Stimulated activated CD4-positive, alpha-beta T cell treated with anti-CD3 and anti-CD28 coated beads, Interleukin-15, amount 100 ng/mL, for 1 hour (primary cell): ENCODE measurements at places on chromosomes 7 and 10.

GRCh38 chr10:7409045-7409731 lies 1.6 kb downstream of the SFMBT2 start:
- DNase-seq: peak; percentile 28

GRCh38 chr7:30027740-30028215 lies 434 bp upstream of the PLEKHA8 start:
- DNase-seq: no peak

DNA sequence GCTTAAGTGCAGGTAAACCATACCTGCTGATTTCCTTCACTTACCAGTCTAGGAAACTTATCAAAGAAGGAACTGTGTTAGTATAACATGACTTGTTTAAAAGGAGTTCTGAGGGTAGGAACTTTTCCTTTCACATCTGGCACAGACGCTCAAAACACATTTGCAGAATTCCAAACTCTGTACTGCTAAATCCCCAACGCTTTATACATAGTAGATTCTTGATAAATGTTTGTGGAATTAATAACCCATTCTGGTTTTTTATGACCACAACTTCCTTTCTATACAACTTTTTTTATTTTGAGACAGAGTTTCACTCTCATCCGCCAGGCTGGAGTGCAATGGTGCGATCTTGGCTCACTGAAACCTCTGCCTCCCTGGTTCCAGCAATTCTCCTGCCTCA lies 7.7 kb upstream of the TRUB1 start:
- no peak for DNase-seq

DNA sequence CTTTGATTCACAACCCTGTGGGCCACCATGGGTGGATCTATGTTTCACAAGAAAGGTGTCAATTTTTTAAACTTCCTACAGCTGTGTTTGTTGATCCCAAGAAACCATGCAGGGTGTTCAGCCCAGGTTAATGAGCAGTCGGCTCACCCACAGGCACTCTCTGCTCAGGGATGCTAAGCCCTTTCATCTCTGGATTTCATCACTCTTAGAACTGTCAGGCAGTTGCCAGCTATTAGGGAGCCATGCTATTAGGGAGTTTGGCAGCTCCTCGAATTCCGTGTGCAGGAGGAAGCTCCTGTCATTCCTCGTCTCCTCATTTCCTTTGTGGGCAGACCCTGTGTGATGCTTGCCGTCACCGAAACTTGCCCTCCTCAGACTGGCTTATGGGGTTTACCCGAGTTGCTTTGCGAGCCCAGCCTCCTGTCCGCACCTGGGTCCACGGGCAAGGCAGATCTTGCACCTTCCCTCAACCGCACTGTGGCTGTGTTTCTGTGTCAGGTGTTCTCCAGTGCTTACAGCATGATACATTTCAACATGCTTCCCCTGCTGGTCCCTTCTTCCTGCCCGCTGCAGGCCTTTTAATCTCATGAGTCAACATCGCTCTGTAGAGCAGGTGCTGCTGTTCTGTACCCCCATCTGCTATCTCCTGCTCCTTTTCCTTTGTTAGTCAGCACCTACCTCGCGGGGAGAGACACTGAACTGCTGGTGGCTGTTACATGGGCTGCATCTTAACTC lies 509.8 kb downstream of the SUGCT start:
- DNase-seq: no peak

DNA sequence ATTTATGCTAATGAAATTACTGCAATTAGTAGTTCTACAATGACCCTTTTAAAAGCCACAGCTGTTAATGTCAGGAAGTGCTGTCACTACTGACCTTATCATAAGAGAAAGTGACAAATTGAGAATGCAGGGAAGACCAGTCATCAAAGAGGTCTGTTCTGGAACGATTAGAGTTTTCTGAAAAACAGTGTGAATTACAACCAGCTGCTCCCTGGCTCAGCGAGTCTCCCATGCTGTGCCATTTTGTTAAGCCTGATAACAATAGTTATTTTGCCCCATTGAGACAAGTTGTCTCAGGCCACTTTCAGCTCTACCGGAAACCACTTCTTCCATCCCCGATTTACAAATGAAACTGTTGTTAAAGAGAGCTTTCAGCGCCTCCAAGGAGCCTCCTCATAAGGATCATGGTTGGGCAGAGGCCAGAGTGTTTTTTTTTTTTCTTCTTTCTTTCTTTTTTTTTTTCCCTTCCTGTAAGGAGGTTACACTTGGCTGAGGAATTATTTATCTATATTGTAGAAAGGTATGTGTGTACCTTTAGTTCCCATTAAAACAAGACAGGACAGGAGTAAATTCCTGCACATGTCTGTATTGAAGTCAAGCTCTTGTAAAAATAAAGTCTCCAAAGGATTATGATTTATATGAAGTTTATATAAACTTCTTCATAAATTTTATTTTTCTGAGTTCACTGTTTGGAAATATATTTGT lies 173.6 kb downstream of the CDCA7L start:
- DNase-seq: no peak

DNA sequence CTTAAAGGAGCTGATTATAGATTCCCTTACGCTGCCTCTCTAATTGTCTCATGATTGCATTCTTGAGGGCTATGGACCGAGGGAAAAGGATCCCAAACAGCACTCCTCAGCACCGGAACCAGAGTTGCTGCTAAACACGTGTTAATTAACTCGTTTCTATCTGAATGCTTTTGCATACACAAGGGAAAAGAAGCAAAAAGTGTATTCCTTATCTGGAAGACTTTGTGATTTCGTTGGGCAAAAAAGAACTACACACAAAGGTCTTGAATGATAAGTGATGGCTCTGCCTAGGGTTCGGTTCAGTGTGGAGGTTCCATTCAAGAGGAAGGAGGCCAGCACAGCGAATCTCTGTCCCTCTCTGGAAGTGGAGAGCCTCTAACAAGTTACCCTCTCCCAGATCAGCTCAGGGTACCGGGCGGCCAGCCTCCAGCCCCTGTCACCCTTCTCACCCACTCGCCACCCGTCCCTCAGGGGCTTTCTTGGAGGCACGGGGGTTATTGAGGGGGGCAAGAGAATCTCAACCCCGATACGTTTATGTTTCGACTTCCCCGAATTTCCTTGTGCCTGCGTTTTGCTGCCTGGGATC lies 515 bp upstream of the SLC4A2 start:
- no peak for DNase-seq

DNA sequence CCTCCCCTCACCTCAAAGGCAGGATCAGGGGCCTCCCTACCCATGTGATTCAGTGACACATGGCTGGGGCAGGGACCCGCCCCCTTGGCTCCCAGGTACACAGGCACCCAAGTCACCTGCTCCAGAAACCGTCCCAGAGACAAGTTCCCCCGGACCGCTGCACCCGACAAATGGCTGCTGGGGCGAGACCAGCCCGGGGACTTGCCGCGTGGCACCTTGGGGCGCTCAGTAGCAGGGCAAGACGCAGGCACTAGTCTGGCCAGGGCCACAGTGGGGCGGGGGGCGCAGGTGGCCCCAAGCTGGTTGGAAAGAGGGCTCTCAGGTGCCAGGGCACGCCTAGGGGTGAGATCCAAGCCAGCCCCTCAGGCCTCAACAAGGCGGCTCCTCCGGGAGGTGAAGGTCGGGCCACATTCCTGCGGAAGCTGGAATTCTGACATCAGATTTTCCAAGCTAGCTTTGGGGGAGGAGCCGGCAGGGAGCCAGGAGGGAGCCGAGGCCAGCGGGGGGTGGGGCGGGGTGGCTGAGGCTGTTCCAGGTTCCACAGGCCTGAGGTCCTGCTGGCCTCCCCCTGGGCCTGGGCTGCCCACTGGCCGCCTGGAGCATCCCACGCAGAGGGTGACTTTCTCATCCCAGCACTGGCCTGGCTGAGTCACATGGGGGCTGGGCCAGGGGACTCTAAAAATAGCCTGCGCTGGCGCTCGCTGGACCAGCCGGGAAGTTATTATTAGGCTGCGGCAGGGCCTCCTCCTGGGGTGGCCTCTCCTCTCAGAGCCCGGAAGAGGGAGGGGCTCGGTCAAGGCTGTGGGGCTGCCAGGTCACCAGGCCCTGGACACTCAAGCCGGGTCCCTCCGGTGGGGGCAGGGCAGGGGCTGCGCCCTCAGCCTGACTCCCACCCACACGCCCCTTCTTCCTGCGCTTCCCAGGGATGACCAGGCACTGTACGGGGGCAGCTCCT lies 20.5 kb upstream of the INPP5A start:
- DNase-seq: no peak

- DNase-seq: no peak
Measured at GRCh38 chr10:76041551-76041950, 610.1 kb downstream of the LRMDA start.

DNA sequence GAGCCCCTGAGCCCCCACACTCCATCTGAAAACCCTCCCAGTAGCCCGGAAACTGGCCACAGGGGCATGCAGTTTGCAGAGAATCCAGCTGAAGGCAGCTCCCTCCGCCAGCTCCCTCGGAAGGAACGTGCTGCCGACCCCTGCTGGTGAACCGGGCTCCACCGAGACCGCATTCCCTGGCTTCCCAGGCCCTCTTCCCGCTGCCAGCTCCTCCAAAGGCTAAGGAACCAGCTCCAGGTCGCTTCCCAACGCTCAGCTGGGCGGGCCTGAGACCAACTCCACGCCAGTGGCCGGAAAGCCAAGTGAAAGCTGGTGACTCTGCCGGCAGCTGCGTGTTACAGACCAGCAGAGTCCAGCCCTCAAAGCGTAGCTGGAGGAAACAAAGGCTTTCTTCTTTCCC lies 35.8 kb downstream of the GPER1 start:
- DNase-seq: no peak

- no peak for DNase-seq
Measured at GRCh38 chr7:80804589-80804988, 114.3 kb downstream of the SEMA3C start.

- no peak for DNase-seq
Measured at GRCh38 chr7:132996581-132997242, 85.2 kb downstream of the CHCHD3 start.

DNA sequence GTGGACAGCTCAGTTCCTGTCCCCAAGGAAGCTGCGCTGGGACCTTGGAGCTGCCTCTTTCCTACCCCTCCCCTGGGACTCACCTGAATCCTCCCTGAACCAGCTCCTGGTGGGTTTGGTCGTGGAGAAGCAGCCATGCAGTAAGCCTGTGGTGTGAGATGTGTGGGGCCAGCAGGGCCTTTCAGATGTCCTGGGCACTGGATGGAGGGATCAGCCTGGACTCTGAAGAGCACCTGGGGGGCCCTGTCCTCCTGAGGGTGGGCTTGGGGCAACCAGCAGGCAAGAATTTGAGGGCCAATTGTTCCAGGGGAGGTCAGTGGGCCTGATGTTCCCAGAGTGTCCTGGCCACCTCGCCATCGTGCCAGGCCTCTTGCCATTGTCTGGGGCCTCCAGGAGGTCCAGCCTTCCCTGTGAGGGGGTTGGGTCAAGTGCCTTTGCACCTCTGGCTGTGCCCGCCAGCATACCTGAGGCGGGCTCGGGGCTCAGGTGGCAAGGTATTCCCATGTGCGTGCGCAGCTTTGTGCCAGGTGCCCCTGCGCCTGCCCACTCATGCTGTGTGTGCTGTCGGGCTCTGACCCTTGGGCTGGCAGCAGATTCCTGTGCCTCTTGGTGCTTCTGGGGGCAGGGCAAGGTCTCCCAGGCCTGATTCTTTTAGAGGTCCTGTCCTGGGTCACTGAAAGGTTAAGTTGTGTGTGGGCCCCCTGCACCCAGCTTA lies 7.3 kb downstream of the TRIM8 start:
- no peak for DNase-seq

DNA sequence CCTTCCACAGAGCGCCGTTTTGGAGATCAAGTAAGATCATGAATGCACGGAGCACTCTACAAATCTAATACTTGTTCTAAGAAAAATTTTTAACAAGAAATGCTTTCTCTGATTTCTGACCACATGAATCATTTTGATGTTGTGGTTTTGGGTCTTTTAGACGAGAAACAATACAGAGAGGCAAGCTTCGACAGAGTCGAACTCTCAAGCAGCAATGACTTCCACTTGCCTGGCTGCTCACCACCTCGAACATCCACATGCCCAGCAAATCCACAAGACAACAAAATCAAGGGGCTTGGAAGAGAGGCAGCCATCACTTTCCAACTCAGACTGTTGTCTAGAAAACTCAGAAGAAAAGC lies 69.4 kb upstream of the GSDME start:
- no peak for DNase-seq

GRCh38 chr7:138033241-138033640 lies 31.4 kb upstream of the CREB3L2 start:
- no peak for DNase-seq

GRCh38 chr7:147485660-147486210 lies 1104.8 kb upstream of the C7orf33 start:
- DNase-seq: no peak

- no peak for DNase-seq
Measured at GRCh38 chr7:30683306-30683705, 1.1 kb upstream of the CRHR2 start.

DNA sequence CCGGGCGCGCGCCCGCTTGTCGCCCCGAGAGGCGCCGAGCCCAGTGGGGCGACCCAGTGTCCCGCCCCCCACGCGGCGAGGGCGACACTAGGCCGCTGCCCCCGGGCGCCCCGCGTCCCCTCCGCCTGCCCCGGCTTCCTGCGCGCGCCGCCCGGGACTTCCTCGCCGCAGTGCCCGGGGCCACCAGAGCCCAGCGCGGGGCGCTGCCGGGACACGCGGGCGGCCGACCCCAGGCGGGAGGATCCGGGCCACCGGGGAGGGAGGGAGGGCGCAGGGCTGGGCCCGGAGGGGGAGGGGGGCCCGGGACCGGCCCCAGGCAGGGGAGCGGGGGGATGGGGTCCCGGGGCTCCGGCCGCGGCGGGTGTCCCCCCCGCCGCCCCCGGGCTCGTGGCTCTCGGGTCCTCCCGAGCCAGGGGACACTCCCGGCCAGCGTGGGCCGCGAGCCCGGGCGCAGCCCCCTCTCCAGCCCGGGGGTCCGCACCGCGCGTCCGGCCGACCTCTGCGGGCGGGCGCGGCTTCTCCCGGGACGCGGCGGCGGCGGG lies 435 bp upstream of the PWWP2B start:
- peak; percentile 47 for DNase-seq

DNA sequence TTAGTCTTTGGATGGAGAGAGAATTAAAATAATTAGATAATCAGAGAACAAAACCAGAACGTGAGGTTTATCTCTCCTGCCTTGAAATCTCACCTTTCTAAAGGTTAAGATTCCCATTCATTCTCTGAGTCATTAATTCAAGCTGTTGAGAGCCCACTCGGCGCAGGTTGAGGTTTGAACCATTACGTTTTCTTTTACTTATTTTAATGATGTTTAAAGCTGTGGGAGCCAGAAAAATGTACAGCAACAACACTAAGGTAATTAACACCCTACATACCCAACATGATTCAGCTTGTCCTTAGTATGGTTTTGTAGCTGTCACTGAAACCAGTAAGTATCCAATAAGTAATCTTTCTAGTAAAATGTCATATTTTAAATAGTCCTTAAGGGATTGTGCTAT lies 153.0 kb upstream of the ANK3 start:
- no peak for DNase-seq

- no peak for DNase-seq
Measured at GRCh38 chr7:116630357-116630756, 41.6 kb upstream of the MET start.

DNA sequence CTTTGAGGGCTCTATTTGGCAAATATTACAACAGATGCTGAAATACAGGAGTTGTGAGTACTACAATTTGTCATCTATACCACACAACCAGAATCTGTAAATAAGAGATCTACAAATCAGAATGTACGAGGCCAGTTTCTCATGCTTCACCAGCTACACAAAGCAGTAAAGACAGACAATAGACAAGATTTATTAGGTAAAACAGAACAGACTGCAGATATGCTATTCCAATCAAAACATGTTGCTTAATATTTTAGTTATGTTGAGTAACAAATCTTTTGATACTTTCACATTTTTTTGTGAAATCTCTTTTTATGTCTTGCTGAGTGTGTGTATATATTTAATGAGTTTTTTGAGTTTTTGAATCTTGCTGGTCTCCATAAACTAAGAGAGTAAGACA lies 109.1 kb downstream of the CHCHD3 start:
- no peak for DNase-seq

- no peak for DNase-seq
Measured at GRCh38 chr10:58189269-58189668, 78.4 kb downstream of the IPMK start.

GRCh38 chr7:151875942-151876898 lies 695 bp downstream of the PRKAG2 start:
- DNase-seq: peak; percentile 58
